KG1 (cell line): ENCODE measurements at places on chromosomes 5 and 9.
A peak's percentile ranks its signal among the peaks of the same experiment; 100 is the strongest.

DNA sequence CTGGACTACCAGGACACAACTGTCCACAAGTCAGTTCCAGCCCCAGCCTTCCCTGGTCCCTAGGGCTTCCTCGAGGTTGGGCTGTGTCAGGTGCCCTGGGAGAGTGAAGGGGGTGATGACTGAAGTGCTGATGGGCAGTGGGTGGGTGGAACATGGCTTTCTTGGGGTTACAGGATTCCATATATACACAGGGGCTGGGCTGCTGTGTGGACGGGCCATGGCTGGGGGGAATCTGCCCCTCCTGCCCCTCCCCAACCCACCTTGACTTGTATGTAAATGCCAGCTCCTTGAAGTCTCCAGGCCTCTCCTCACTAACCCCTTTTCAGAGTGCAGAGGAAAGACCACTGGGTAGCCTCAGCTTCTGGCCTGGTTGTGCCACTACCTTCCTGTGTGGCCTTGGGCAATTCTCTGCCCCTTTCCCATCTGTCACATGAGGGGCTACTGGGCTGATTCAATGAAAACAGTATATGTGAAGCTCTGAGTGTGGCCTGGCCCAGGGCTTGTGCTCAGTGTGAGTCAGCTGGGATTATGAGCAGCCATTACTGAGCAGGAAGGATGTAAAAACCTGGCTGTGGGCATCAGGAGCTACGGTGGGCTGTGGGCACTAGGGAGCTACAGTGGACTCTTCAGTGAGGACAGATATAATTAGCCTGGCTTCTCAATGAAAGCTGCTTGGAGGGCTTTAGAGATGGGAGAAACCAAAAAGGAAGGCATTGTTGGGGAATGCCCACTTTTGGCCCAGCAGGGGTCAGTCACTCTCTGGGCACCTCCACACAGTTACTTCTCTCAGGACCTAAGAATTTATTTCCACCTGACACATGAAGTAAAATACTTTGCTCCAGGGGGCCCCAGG lies 23.3 kb downstream of the PITX1 start:
- DNase-seq, result no peak

GRCh38 chr9:79800578-79800977 lies 228.8 kb downstream of the TLE4 start:
- no peak for DNase-seq

DNA sequence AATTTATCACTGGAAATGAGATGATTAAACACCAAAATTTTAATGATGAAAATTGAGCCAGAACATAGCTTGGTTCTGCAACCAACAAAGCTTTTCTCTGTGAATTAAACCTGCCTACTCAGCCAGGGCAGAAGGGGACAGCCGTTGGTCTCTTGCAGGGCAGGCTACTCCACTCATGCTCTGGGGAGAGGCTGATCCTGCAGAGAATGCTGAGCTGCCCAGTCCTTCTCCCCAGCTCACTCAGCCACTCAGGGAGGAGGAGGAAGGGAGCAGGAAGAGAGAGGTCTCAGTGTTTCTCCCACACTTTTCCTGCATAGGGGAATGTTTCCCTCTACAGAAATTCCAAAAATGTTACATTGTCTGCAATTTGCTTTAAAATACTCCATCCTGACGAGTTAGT lies 40.4 kb upstream of the HMHB1 start:
- no peak for DNase-seq

DNA sequence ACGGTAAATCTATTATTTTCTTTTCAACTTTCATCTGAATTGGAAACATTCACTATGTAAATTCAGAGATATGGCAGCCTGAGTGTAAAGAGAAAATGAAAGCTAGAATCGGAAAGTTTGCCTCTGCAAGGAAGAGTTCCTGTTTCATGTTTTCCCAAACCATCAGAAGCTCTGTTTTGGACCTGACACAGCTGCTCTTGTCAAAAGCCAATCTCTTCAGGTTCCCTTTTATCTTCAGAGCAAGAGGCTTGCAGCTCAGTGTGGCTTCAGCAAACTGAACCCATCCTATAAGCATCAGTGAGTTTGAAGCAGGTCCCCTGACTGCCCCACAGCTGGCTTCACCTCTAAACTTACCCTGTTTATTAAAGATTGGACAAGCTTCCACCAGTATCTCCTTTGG lies 1099.7 kb downstream of the DTWD2 start:
- DNase-seq, result no peak

GRCh38 chr5:108818613-108819272 lies 71.0 kb downstream of the FER start:
- no peak for DNase-seq

DNA sequence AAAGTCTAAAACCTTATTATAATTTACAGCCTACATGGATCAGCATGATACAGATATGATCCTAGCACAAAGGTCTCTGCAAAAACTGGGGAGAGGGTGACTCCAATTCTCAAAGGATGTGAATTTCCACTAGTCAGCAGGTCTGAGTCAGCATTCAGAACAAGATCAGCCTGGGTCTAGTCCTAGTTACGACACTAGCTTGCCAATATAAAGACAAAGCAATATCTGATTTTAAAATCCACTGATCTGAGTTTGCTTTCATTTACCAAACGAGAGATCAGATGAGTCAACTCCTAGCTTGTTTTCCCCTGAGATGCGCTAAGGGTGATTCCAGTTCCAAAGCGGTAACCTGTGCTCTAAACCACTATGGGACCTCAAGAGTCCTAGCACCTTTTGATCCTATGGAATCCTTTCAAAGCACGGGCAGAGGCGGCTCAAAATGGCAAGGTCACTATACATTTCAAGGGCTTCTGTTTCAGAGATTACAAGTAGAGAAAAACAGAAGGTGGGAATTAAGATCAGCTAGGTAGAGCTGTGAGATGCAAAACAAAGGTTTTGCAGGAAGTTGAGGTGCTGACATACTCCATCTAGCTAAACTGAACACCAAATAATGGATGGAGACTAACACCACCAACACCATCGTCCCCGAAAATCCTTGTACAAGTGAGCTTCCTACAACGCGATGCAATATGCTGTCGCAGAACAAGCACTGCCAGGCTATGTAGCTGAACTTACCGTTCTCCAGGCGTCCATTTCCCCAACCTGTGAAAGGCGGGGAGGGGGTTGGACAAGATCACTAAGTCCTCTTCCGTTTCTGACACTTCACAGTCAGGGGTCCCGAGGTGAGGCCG lies 906 bp downstream of the SLC25A51 start:
- peak; percentile 33 for DNase-seq

GRCh38 chr5:116343961-116344360 lies 230.7 kb downstream of the SEMA6A start:
- no peak for DNase-seq

GRCh38 chr9:28688172-28688571 lies 1114.9 kb upstream of the C9orf72 start:
- DNase-seq, result no peak

GRCh38 chr9:115237385-115237998 lies 119.5 kb upstream of the TNC start:
- DNase-seq, result no peak

DNA sequence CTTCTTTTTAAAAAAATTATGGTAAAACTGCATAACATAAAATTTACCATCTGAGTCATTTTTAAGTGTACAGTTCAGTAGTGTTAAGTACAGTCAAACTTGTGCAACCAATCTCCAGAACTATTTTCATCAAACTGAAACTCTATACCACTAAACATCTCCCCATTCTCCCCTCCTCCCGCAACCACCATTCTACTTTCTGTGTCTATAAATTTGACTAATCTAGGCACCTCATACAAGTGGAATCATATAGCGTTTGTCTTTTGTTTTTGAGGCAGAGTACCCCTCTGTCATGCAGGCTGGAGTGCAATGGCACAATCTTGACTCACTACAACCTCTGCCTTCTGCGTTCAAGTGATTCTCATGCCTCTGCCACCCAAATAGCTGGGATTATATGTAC lies 24.0 kb upstream of the EBF1 start:
- no peak for DNase-seq
